ENCODE measurements at places on chromosomes 1 and 21. TPM values are rescaled to one million over a fixed set of nuclear protein-coding genes. Genes with fewer than 3 reads are reported as not detected.

OR2T2 gene
- total RNA-seq: not detected

S100B gene
- not detected for total RNA-seq

NBPF20 gene
- total RNA-seq: 2.0 TPM

OR6N1 gene
- total RNA-seq: not detected

GRCh38 chr1:109806733-109807400, 43.1 kb upstream of the EPS8L3 start:
- no peak for DNase-seq
- H3K27me3 ChIP-seq: no peaks in the 10 kb centered on the region
- H3K4me3 ChIP-seq: no peak overlapping the region
- no peaks in the 10 kb centered on the region for H3K36me3 ChIP-seq

DNA sequence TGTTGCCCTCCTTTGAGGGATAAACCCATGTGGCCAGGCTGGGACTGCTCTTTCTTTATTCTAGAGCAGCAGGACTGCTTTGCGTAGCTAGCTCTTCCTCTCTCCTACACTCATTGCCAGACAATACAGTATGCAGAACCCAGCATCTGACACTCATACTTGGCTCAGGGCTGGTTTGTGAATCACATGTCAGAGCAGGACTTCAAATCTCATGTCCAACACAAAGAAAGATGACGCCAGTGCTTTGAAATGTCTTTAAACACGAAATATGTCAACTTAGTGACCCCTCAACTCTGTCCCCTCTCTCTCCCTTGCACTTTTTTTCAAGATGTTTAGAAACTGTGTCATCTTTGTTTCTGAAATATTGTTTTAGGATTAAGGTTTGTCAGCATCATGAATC, 135.0 kb downstream of the TGFB2 start:
- no peak for DNase-seq
- H3K27ac ChIP-seq: peak overlapping the region; percentile 67
- no peaks in the 10 kb centered on the region for H3K27me3 ChIP-seq
- no peak overlapping the region for H3K4me3 ChIP-seq

GRCh38 chr1:74590288-74590687, 77.9 kb upstream of the LRRC53 start:
- no peak overlapping the region for H3K27ac ChIP-seq
- no peak overlapping the region for H3K4me3 ChIP-seq
- DNase-seq: no peak
- peaks cover 21% of the 10 kb centered on the region for H3K27me3 ChIP-seq

DNA sequence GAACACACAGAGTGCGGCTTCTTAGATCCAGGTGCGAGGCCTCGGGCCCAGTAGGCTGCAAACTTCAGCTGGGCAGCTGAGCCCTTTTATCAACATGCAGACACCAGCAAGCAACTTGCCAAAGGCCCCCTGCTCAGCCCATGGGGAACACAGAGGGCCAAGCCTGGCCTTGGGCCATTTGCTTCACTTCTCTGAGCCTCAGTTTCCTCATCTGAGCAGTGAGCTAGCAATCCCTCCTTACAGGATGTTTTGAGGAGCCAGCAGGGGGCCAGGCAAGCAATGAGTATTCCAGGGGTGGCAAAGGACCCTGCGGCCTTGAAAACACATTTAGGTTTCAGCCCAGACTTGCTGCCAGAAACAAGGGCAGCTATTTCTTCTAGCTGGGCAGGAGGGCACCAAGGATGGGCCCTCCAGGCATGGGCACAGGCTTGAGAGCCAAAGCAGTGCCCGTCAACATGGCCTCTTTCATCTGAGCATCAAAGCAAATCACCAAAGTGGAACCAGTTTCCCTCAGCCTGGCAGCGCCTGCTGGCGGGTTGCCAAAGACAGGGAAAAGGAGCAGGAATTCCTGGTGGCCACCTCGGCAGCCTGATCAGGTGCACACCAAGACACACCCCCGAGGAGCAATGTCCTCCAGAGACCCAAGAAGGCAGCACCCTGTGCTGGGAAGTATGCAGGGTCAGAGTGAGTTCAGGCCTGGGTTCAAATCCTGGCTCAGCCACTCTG, 1.4 kb downstream of the MATN1 start:
- no peaks in the 10 kb centered on the region for H3K36me3 ChIP-seq
- no peak for DNase-seq
- H3K4me1 ChIP-seq: peaks cover 8% of the 10 kb centered on the region

GRCh38 chr1:11704691-11705475, 13.4 kb downstream of the DRAXIN start:
- H3K27ac ChIP-seq: no peak overlapping the region
- peaks cover 10% of the 10 kb centered on the region for H3K27me3 ChIP-seq
- DNase-seq: no peak
- no peak overlapping the region for H3K4me3 ChIP-seq

- no peaks in the 10 kb centered on the region for H3K27me3 ChIP-seq
- peaks cover 5% of the 10 kb centered on the region for H3K36me3 ChIP-seq
- peak overlapping the region; percentile 93 for H3K27ac ChIP-seq
- no peak overlapping the region for H3K4me3 ChIP-seq
Measured at GRCh38 chr1:94095112-94095637, 25.8 kb downstream of the ABCA4 start.

DNA sequence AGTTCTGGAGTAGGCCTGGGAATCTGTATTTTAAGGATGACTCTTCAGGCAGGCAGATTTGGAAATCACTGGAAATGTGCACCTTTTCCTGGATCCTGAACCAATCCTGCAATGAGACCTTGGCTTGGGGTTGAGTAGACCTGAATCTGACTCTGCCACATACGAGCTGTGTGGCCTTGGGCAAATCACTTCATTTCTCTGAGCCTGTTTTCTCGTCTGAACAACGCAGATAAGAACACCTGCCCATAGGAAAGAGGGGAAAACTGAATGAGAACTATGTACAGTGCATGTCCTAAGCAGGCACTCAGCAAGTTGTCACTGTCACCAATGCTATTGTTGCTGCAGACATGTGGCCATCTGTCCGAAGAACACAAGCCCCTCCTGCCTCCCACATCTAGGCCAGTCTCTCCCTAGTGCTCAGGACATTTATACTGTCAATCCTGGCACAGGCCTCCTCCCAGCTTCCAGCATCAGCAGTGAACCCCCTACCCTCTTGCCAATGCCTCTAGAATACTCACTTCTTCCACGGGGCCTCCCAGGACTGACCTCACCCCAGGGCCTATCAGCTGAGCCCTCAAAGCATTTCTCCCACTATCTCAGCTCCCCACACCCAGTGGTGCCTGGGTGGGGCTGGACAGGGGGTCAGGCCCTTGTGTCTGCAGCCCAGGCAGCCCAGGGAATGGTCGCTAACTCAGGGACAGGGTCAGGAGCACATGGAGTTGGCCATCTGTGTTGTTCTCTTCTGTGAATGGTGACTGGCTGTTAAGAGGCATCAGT, 88.8 kb upstream of the ZBTB40 start:
- H3K4me1 ChIP-seq: peaks cover 30% of the 10 kb centered on the region
- H3K36me3 ChIP-seq: no peaks in the 10 kb centered on the region
- H3K27me3 ChIP-seq: peaks cover 34% of the 10 kb centered on the region
- no peak for DNase-seq
- peak overlapping the region; percentile 72 for H3K27ac ChIP-seq
